ENCODE measurements at places on chromosomes 4 and X.

DNA sequence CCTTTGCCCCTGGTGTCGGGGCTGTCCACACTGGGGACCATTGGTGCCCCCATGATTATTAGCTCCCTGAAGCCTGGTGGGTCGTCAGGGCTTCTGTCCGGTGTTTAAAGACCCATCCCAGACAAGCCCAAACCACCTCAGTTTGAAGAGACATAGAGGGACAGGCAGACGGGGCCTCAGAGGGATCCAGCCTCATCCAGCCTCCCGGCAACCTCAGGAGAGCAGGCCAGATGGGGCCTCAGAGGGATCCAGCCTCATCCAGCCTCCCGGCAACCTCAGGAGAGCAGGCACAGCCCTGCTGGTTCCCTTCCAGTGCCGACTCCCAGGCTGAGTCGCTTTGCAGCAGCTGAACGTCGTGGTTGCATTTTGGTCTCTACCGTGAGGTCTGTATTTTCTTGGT lies 32.1 kb downstream of the PIGG start:
- DNase-seq: no peak

- DNase-seq: no peak
These were observed 127.6 kb downstream of the GPC3 start for GRCh38 chrX:133857640-133858269.

DNA sequence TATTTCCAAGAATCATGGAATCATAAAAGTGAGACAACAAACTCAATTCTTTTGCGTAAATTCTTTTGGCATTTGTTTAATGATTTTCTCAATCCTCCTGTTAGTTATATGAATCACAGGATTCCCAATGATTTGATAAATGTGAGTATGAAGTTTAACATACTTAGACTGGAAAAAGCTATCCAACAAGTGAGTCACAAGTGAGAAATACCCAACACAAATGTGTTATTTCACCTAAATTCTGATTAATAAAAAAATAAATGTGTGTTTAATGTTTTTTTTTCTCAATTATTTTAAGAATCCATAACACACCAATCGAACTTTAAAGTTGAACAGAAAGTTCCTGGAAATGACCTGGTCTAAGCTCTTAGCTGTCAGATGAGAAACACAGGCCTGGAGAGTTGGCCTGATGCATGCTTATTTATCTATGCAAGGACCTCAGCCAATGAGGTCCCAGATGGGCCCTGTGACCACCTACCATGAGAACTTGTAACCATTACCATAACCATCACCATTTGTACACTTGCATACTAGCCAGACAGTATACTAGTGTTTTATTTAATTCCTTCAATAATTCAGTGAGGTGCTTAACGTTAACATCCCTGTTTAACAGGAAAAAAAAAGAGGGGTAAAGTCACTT lies 386.7 kb downstream of the SPRY1 start:
- DNase-seq: no peak

GRCh38 chr4:97819294-97819693 lies 324.0 kb downstream of the STPG2 start:
- DNase-seq: no peak

- DNase-seq: no peak
These were observed 33.5 kb downstream of the CTBP1 start for GRCh38 chr4:1215141-1216075.

- DNase-seq: no peak
These were observed 738.1 kb upstream of the PRKX start for GRCh38 chrX:4451591-4451990.

- no peak for DNase-seq
These were observed 514.1 kb upstream of the INTU start for GRCh38 chr4:127118681-127119080.

GRCh38 chr4:183670251-183670650 lies 11.2 kb downstream of the TRAPPC11 start:
- DNase-seq: no peak

GRCh38 chr4:1571165-1572009 lies 112.7 kb downstream of the FAM53A start:
- no peak for DNase-seq

- no peak for DNase-seq
These were observed 651.1 kb downstream of the ANKRD50 start for GRCh38 chr4:124061413-124061812.

DNA sequence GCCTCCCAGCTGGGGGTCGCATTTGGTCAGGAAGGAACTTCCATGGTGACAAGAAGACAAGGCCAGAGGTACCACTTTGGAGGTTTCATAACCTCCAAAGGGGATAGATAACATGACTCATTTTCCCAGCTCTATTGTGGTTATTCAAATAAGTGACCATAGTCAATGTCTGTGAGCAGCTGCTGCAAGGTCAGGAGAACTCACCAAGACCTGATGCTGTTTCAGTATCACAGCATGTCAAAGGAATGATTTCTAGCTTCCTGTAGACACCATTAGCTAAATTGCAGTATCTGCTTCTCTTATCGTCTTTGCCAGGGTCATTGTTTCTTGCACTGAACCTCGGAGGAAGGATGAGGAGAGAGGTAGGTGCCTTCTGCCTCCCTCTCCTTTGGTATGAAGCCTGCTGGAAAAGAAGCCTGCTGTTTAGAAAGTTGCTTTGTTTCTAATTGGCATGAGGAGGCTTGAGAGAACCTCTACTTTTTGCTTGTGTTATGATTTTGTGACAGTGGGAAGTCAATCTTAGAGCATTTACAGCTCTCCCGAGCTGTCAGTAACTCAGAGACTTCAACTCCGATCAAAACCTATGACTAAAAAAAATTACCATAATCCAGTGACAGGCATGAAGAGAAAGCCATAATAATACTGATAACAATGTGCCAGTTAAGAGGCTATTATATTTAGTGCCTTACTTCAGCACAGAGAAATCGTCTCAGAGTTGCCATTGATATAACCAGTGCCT lies 38.0 kb upstream of the GATB start:
- DNase-seq: no peak

- no peak for DNase-seq
These were observed 97.7 kb upstream of the PDHA2 start for GRCh38 chr4:95742179-95742578.

- no peak for DNase-seq
These were observed 40.4 kb upstream of the MAGEB10 start for GRCh38 chrX:27767387-27767786.

DNA sequence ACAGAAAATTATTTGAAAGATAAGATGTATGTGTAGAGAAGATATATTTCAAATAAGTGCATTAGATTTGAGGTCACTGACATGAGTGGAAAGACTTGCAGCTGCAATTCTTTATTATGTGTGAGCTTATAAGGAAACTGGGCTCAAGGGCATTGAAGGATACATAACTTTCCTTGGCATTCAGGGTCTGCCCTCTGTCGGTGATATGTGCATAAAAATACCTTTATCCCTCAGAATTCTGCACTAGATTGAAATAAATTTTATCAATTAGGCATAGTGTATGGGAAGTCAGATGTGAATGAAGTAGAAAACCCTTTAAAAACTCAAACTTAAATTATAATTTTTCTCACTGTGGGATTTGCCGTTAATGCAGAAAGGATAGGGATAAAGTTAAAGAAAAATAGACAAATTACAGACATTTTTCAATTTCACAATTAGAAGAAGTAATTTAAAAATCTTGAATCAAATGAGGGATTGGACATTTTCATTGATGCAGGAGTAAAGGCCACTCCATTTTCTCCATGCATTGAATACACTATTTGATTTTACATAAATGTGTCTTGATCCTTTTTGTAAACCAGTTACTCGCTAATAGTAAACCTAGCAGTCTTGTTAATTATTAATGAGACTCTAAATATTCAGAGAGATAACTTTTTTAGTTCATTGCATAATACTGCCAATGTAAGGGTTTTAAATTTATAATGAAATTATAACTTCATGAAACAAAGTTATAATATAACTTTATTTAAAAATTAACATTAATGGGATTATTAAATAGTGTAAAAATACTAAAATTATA lies 21.0 kb upstream of the ETNPPL start:
- DNase-seq: no peak

- no peak for DNase-seq
These were observed 25.3 kb downstream of the FHIP1A start for GRCh38 chr4:151434183-151434860.

GRCh38 chr4:159946983-159947615 lies 844.2 kb downstream of the RAPGEF2 start:
- no peak for DNase-seq

DNA sequence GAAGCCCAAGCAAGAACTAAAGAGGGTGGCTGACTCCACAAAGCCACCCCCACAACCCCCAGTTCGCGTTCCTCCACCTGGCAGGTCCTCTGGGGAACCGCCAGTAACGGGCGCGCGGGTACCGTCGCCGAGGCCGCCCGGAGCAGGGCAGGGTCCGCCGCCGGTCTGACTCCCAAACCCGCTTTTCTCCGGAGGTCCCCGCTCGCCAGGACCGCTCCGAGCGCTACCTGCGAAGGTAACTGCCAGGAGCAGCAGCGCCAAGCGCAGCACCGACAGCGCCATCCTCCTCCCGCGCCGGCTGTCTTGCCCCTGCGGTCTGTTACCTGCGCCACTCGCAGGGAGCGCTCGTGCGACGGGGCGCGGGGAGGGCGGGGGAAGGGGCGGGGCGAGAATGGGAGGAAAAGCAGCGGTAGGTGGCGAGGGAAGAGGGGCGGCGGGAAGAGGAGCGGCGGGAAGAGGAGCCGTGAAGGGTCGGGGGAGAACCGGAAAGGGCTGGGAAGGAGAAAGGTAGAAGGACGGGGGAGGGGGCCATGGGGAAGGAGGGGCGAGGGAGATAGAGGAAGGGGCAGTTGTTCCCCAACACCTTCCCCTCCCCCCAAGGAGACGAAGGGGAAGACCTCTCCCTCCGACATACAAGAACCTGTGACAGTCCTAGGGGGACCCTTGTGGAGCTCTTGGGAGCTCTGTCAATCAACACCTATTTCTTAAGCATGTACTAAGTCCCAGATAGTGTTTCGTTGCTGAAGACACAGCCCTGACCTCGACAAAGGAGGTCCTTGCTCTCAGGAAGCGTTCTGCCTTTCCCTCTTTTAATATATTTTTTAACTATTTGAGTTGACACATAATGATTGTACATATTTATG lies at the start of gene SPINK2:
TSS of gene SPINK2 (minus strand) at position 321 of the 863 bp plus-strand sequence. CDS start at position 282, 39 bp downstream.
- DNase-seq: peak; percentile 58

- DNase-seq: no peak
These were observed 221.1 kb downstream of the BMPR1B start for GRCh38 chr4:94978904-94979303.

GRCh38 chr4:159925770-159926169 lies 822.9 kb downstream of the RAPGEF2 start:
- no peak for DNase-seq

GRCh38 chr4:106618956-106619355 lies 250.4 kb upstream of the GIMD1 start:
- no peak for DNase-seq

DNA sequence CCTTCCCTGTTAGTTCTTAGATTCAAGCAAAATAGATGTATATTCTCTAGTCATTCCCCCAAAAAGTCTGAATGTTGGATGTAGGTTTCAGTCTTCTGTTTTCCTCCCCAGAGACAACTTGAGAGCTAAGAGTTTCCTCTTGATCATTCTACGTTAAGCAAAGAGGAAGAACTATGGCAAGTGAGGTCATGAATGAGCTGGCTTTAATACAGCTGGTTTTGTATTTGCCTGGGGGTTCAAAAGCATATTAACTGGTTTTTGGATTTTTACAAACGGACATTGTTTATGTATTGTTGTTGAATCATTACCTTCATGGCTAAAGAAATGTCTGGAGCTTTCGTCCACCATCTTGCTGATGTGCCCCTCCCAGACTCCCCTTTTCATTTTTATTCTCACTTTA lies 916.7 kb upstream of the POU3F4 start:
- no peak for DNase-seq
